ENCODE measurements at places on chromosomes 1 and 21.

- H3K36me3 ChIP-seq: peaks cover 5% of the 10 kb centered on the region
- no peak overlapping the region for H3K27ac ChIP-seq
- H3K4me3 ChIP-seq: no peak overlapping the region
- H3K4me1 ChIP-seq: peaks cover 2% of the 10 kb centered on the region
- no peaks in the 10 kb centered on the region for H3K27me3 ChIP-seq
Measured at GRCh38 chr1:174296309-174296708, 137.0 kb downstream of the RABGAP1L start.

DNA sequence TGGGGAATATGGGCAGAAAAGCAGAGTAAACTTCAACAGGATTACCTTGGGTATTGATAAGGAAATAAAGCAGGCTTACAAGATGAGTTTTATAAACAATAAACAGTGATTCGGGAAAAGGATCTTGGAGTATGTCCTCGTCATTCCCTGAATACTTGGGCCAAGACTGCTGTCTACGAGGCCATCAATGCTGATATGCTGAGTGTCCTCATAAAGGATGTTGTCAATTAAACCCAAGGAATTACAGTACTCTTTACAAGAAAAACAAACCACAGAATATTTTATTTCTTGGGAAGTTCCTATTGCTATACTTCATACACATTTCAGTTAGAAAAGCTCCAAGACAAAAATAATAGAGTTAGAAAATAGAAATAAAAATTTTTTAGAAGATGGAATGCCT, 34.9 kb downstream of the ATP1B1 start:
- H3K27ac ChIP-seq: no peak overlapping the region
- no peak for DNase-seq
- no peak overlapping the region for H3K4me3 ChIP-seq
- peaks cover 24% of the 10 kb centered on the region for H3K4me1 ChIP-seq

GRCh38 chr1:167175901-167176300, 44.8 kb upstream of the POU2F1 start:
- H3K27me3 ChIP-seq: peaks cover 21% of the 10 kb centered on the region
- no peak for DNase-seq
- no peaks in the 10 kb centered on the region for H3K36me3 ChIP-seq
- H3K27ac ChIP-seq: no peak overlapping the region
- no peaks in the 10 kb centered on the region for H3K4me1 ChIP-seq

- H3K27ac ChIP-seq: no peak overlapping the region
- H3K4me3 ChIP-seq: no peak overlapping the region
- H3K27me3 ChIP-seq: no peaks in the 10 kb centered on the region
- no peaks in the 10 kb centered on the region for H3K36me3 ChIP-seq
Measured at GRCh38 chr1:176803596-176803995, 340.6 kb downstream of the PAPPA2 start.

DNA sequence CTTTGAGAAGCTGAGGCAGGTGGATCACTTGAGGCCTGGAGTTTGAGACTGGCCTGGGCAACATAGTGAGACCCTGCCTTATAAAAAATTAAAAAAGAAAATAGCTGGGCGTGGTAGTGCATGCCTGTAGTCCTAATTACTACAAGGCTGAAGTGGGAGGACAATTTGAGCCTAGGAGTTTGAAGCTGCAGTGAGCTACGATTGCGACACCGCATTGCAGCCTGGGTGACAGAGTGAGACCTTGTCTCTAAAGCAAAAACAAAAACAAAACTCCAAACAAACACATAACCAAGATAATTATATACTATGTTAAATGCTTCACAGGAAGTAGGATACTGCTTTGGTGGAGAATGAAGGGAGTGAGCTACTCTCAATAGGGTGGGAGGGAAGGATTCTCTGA, 5.4 kb upstream of the PAFAH2 start:
- H3K36me3 ChIP-seq: no peaks in the 10 kb centered on the region
- H3K27ac ChIP-seq: no peak overlapping the region
- DNase-seq: no peak
- peaks cover 10% of the 10 kb centered on the region for H3K27me3 ChIP-seq
- H3K4me1 ChIP-seq: peaks cover 3% of the 10 kb centered on the region

DNA sequence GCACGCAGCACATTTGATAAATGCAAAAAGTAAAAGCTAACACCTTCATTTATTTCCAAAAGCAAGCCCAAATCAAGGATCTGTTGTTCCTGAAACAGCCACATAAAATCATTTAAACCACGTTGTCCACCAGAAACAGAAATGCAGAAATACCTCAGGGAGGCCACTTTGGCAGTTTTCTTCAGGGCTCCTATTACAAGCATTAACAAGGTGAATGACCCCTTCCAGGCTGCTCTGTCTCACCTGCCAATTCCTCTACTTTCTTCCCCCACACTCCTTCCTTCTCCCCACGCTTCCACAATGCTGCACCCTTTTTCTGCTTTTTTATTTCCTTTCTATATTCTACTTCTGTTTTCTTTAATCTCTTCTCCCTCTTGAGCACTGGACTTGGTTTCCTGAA, 55.0 kb upstream of the PTGFRN start:
- no peaks in the 10 kb centered on the region for H3K27me3 ChIP-seq
- peak overlapping the region; percentile 98 for H3K27ac ChIP-seq
- H3K36me3 ChIP-seq: no peaks in the 10 kb centered on the region
- H3K4me1 ChIP-seq: peaks cover 43% of the 10 kb centered on the region

DNA sequence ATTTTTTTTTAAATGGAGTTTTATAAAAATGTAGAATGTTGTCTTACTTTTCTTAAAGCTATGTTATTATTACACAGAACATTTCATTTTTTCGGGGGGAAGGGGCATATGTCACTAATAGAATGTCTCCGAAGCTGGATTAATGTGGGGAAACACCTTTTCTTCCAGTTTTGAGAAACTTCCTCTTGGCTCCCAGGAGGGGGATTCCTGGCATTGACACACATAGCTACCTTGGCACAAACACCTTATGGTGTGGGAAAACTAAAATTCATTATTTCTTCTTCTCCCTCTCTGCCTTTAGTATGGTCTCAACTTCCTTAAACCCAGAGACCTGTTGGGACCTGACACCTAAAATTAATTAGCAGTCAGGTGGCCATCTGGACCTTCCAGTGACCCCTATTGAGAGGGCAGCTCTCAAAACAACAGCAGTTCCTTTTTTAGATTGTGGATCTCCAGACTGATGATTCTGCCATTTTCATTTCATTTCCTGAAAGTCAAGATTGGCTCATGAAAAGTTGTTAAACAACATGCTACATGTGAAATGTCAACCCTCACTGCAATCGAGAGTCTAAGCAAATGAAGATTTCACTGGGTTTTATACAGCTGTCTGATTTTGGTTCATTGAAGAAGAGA, 70.1 kb upstream of the EDEM3 start:
- H3K36me3 ChIP-seq: peaks cover 14% of the 10 kb centered on the region
- peaks cover 18% of the 10 kb centered on the region for H3K4me1 ChIP-seq
- DNase-seq: no peak
- no peaks in the 10 kb centered on the region for H3K27me3 ChIP-seq
- H3K4me3 ChIP-seq: no peak overlapping the region
- H3K27ac ChIP-seq: no peak overlapping the region

- H3K27me3 ChIP-seq: no peaks in the 10 kb centered on the region
- H3K36me3 ChIP-seq: no peaks in the 10 kb centered on the region
- no peak for DNase-seq
- H3K27ac ChIP-seq: no peak overlapping the region
Measured at GRCh38 chr1:43354936-43355335, 3.8 kb upstream of the CDC20 start.

DNA sequence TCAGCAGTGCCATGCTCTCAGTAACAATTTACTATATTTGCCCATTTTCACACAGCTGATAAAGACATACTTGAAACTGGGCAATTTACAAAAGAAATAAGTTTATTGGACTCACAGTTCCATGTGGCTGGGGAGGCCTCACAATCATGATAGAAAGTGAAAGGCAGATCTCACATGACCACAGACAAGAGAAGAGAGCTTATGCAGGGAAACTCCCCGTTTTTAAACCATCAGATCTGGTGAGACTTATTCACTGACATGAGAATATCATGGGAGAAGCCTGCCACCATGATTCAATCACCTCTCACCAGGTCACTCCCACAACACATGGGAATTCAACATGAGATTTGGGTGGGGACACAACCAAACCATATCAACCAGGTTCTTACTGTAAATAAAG, 112.1 kb upstream of the C1orf87 start:
- no peaks in the 10 kb centered on the region for H3K27me3 ChIP-seq
- no peak overlapping the region for H3K27ac ChIP-seq
- no peak for DNase-seq
- H3K4me1 ChIP-seq: no peaks in the 10 kb centered on the region
- H3K36me3 ChIP-seq: peaks cover 1% of the 10 kb centered on the region

DNA sequence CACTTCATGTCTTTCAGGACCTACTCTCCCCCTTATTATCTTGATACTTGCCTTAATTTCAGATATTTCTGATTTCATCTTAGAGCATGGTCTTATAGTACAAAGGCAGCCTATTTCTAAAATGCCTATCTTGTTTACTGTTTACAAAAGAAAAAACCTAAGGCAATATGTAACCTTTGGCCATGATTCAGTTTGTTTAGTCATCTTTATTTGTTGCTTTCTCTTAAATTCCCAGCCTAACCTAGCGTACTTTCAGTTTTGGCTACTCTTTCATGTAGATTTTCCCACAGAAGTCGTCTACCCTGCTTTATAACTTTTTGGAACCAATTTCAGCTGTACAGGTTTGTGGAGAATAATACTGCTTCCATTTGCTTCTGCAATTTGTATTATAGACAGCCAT, 81.8 kb downstream of the KIF1B start:
- H3K27ac ChIP-seq: no peak overlapping the region
- H3K36me3 ChIP-seq: peaks cover 32% of the 10 kb centered on the region
- peaks cover 8% of the 10 kb centered on the region for H3K4me1 ChIP-seq
- no peaks in the 10 kb centered on the region for H3K27me3 ChIP-seq

GRCh38 chr1:173802961-173803360, 21.5 kb upstream of the DARS2 start:
- H3K27ac ChIP-seq: no peak overlapping the region
- H3K27me3 ChIP-seq: no peaks in the 10 kb centered on the region
- H3K4me1 ChIP-seq: no peaks in the 10 kb centered on the region
- H3K4me3 ChIP-seq: no peak overlapping the region
- DNase-seq: no peak

DNA sequence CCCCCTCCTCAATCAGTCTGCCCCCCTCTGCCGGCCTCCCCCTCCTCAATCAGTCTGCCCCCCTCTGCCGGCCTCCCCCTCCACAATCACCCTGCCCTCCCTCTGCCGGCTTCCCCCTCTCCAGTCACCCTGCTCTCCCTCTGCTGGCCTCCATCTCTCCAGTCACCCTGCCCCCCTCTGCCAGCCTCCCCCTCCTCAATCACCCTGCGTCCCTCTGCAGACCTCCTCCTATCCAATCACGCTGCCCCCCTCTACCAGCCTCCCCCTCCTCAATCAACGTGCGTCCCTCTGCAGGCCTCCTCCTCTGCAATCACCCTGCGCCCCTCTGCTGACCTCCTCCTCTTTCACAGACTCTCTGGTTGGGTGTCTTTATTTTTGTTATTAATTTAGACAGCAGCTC, 11.5 kb upstream of the C1orf198 start:
- H3K4me1 ChIP-seq: peaks cover 7% of the 10 kb centered on the region
- DNase-seq: no peak
- H3K27ac ChIP-seq: no peak overlapping the region
- H3K36me3 ChIP-seq: peaks cover 6% of the 10 kb centered on the region
- no peak overlapping the region for H3K4me3 ChIP-seq

DNA sequence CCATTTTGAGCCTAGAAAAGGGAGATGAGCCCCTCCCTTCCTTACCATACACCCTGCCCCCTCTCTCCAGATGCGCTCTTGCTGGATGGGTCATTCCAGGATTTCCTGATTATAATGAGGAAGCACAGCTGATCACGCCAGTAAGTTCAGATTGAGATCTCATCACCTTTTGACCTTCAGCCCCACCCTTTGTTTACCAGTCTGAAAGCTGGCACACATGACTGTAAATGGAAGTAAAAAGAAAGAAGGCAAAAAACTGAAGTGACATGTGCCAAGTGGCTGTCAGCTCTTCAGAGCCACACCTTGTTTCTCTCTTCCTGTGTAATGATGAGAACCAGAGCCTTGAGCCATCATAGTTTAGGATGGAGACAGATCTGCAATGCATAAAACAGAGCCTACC, 27.9 kb downstream of the S1PR1 start:
- DNase-seq: no peak
- H3K27ac ChIP-seq: no peak overlapping the region
- H3K4me3 ChIP-seq: no peak overlapping the region
- H3K27me3 ChIP-seq: peaks cover 2% of the 10 kb centered on the region

GRCh38 chr1:41525891-41526587, 41.6 kb upstream of the EDN2 start:
- no peaks in the 10 kb centered on the region for H3K4me1 ChIP-seq
- no peak overlapping the region for H3K4me3 ChIP-seq
- DNase-seq: no peak
- no peak overlapping the region for H3K27ac ChIP-seq
- no peaks in the 10 kb centered on the region for H3K36me3 ChIP-seq
- peaks cover 23% of the 10 kb centered on the region for H3K27me3 ChIP-seq

DNA sequence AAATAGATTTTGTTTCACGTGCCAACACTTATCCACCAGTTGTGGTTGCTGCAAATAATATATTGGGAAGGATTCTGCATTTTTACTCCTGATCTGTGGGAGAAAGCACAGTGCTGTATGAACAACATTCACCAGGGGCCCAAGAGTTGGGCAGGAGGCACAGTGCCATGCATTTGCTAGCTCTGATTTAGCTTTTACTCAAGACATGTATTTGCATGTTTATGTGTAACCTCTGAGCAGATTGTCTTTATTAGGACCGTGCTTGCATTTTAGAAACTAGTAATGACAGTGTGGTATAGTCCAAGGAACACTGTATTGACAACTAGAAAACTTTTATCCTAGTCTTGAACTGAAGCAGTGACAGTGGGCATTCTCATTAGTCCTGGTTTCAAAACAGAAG, 133.9 kb upstream of the B3GALT2 start:
- no peak overlapping the region for H3K27ac ChIP-seq
- H3K4me1 ChIP-seq: no peaks in the 10 kb centered on the region
- peaks cover 15% of the 10 kb centered on the region for H3K27me3 ChIP-seq
- H3K4me3 ChIP-seq: no peak overlapping the region

- H3K4me3 ChIP-seq: peak overlapping the region; percentile 39
- no peak for DNase-seq
- peaks cover 26% of the 10 kb centered on the region for H3K4me1 ChIP-seq
- H3K27me3 ChIP-seq: peaks cover 3% of the 10 kb centered on the region
- H3K36me3 ChIP-seq: no peaks in the 10 kb centered on the region
Measured at GRCh38 chr1:63277195-63278192, 44.9 kb upstream of the FOXD3 start.

DNA sequence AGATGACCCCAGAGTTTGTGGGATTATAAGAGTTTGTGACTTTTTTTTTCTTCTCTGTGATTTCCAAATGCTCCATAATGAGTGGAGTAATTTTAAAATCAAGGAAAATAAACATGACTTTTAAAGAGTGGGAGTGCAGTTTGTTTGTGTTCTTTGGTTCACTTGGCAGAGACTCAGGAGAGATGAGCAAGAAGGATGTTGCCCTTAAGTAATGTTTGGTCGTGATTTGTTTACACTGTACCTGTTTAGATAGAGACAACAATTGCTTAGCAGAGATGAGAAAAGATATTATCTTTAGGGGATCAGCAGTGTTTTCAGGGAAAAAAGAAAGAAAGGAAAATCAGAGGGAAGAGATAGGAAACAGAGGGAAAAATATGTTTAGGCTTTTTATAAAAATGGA, 170.8 kb downstream of the ADSS2 start:
- no peak overlapping the region for H3K27ac ChIP-seq
- no peak for DNase-seq
- peaks cover 7% of the 10 kb centered on the region for H3K27me3 ChIP-seq
- H3K36me3 ChIP-seq: no peaks in the 10 kb centered on the region

Data from progenitor cell of endocrine pancreas (in vitro differentiated cells).